ENCODE measurements at places on chromosomes 5 and 9.
A peak's percentile ranks its signal among the peaks of the same experiment; 100 is the strongest.

GRCh38 chr5:180343110-180343830 lies 9.9 kb downstream of the GFPT2 start:
- no peak for DNase-seq
- no peak overlapping the region for H3K4me3 ChIP-seq
- no peaks in the 10 kb centered on the region for H3K27me3 ChIP-seq
- no peaks in the 10 kb centered on the region for H3K36me3 ChIP-seq

- H3K27ac ChIP-seq: no peak overlapping the region
- H3K4me3 ChIP-seq: no peak overlapping the region
- H3K4me1 ChIP-seq: peaks cover 18% of the 10 kb centered on the region
- no peak for DNase-seq
- no peaks in the 10 kb centered on the region for H3K27me3 ChIP-seq
These were observed 199.2 kb downstream of the TRIO start for GRCh38 chr5:14342306-14342705.

- no peaks in the 10 kb centered on the region for H3K36me3 ChIP-seq
- H3K27ac ChIP-seq: no peak overlapping the region
- H3K27me3 ChIP-seq: no peaks in the 10 kb centered on the region
- H3K4me3 ChIP-seq: no peak overlapping the region
These were observed 328.7 kb downstream of the NSG2 start for GRCh38 chr5:174374206-174374605.

GRCh38 chr9:90141723-90142122 lies 500.9 kb downstream of the DIRAS2 start:
- H3K36me3 ChIP-seq: no peaks in the 10 kb centered on the region
- no peak for DNase-seq
- H3K4me1 ChIP-seq: no peaks in the 10 kb centered on the region
- H3K27ac ChIP-seq: no peak overlapping the region
- no peak overlapping the region for H3K4me3 ChIP-seq

DNA sequence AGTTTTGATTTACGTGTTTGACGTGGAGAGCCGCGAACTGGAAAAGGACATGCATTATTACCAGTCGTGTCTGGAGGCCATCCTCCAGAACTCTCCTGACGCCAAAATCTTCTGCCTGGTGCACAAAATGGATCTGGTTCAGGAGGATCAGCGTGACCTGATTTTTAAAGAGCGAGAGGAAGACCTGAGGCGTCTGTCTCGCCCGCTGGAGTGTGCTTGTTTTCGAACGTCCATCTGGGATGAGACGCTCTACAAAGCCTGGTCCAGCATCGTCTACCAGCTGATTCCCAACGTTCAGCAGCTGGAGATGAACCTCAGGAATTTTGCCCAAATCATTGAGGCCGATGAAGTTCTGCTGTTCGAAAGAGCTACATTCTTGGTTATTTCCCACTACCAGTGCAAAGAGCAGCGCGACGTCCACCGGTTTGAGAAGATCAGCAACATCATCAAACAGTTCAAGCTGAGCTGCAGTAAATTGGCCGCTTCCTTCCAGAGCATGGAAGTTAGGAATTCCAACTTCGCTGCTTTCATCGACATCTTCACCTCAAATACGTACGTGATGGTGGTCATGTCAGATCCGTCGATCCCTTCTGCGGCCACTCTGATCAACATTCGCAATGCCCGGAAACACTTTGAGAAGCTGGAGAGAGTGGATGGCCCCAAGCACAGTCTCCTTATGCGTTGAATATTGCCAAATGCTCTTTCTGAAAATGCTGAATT lies 850 bp downstream of the RRAGA start:
- no peak for DNase-seq
- H3K27ac ChIP-seq: peak overlapping the region; percentile 75

DNA sequence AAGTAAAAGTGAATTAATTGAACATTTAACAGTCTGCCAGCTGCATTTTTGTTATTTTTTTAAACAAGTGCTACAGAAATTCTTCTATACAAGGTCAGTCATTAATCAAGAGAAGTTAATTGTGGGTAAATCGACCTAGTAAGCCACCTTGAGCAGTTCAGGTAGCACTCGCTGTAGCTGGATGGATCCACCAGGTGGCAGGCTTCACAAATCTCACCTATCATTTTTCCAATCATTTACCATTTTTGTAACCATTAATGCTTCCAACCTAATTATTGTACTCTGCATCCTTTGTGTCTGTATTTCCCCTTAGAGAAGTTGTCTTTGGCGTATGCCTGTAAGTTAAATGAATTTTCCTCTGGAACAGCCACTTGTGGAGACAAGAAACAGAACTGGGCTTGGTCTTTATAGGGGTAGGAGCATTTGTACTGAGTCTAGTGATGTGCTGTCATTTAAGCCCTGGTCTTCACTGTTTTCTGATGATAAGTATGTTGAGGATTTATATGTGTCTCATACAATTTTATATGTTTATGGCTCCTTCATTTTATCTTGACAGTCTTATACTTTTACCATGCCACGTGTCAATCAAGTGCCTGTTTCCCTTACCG lies 39.5 kb downstream of the CD180 start:
- no peaks in the 10 kb centered on the region for H3K4me1 ChIP-seq
- H3K27ac ChIP-seq: no peak overlapping the region
- peaks cover 13% of the 10 kb centered on the region for H3K27me3 ChIP-seq
- H3K36me3 ChIP-seq: no peaks in the 10 kb centered on the region
- no peak overlapping the region for H3K4me3 ChIP-seq

- no peaks in the 10 kb centered on the region for H3K27me3 ChIP-seq
- no peaks in the 10 kb centered on the region for H3K4me1 ChIP-seq
- DNase-seq: no peak
- H3K36me3 ChIP-seq: no peaks in the 10 kb centered on the region
- H3K27ac ChIP-seq: no peak overlapping the region
These were observed 326.3 kb downstream of the OSTF1 start for GRCh38 chr9:75414371-75415160.

DNA sequence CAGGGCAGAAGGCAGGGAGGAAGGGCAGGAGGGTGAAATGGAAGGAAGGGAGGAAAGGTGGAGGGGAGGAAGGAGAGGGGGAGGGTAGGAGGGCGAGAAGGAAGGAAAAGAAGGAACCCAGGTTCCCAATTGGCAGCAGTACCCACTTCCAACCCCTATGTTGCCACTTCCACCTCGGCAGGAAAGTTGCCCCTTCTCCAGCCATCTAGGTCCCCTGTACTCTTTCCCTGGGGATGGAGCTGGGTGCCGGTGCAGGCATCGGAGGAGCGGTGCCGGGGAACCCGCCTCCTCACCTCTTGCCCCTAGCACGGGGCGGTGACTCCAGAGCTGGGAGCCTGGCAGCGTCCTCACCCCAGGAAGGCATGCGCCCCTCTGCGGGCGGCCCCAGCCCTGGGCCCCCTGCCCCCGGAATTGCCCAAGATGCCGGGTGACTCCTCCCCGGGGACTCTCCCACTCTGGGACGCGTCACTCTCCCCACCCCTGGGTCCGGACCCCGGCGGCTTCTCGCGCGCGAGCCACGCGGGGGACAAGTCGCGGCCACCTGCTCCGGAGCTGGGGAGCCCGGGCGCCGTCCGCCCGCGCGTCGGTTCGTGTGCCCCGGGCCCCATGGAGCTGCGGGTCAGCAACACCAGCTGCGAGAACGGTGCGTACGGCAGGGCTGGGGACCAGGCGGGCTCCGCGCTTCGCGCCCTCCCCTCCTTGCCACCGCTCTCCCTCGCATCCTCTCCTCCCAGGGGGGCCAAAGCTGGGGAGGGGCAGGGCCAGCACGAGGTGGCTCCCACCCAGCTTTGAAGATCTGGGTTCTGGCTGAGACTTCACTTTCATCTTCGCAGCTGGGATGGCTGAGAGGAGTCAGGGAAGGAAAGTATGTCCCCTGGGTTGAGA lies at the start of gene NIPAL4:
Gene NIPAL4, plus strand, starts transcription at position 499 of the 885 bp plus-strand sequence. Its CDS starts 108 bp downstream, at position 607.
- no peaks in the 10 kb centered on the region for H3K4me1 ChIP-seq
- H3K27me3 ChIP-seq: peaks cover 18% of the 10 kb centered on the region
- H3K4me3 ChIP-seq: peak within 1 kb of the TSS; percentile 37
- H3K27ac ChIP-seq: no peak within 1 kb of the TSS

- H3K27me3 ChIP-seq: no peaks in the 10 kb centered on the region
- no peak overlapping the region for H3K27ac ChIP-seq
- H3K4me1 ChIP-seq: no peaks in the 10 kb centered on the region
- no peak overlapping the region for H3K4me3 ChIP-seq
- H3K36me3 ChIP-seq: no peaks in the 10 kb centered on the region
These were observed 11.1 kb upstream of the PPP1R2B start for GRCh38 chr5:156838961-156839360.

DNA sequence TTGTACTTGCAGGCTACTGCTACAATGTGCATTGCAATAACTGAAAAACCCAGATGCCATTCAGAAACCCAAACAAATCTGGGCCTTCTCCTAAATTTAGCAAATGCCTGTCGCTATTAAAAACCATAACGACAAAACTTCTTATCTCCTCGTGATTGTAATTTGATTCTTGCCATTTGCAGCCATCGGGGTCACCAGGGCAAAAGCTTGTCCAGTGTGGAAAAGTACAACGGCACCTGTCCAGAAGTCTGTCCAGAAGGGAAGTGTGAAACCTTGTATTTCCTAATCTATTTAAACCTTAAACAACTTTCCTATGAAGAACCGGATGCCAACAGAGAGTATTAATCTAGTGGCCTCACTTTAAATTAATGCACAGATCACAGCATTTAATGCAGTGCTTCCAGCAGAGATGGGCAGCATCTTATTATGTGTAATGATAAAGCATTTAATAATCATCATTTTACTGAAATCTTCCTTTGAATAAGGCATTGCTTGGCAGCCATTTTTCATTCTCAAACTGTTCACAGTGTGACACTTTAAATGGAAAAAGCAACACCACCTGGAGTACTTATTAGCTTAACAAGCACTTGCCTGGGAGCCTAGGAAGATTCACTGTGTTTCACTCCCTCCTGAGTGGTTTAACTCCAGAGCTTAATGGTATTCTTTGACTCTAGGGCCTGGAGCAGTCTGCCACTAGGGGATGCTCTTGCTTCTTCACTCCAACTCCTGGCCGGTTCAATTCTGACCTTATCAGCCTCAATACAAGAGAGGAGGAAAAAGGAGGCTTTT lies 4.9 kb upstream of the C7 start:
- no peak overlapping the region for H3K27ac ChIP-seq
- no peaks in the 10 kb centered on the region for H3K27me3 ChIP-seq
- DNase-seq: peak; percentile 75
- no peak overlapping the region for H3K4me3 ChIP-seq
- no peaks in the 10 kb centered on the region for H3K4me1 ChIP-seq

DNA sequence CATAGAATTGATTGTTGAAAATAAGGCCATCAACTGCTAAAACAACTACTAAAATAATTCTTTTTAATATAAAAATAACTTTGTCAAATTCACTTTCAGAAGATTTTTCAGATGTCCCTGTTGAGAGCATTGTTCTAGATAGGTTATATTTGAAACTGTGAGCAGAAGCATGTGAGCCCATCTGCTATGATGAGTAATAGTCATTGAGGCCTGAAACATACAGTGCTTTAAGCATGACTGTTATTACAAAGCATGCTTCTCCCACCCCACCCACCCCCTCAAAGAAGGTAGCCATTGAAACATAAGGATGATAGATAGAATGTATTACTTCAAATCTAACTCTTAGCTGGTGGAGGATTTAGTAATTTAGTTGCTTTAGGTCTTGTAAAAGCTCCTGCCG lies 86.0 kb downstream of the UHRF2 start:
- H3K4me3 ChIP-seq: no peak overlapping the region
- no peaks in the 10 kb centered on the region for H3K27me3 ChIP-seq
- peaks cover 11% of the 10 kb centered on the region for H3K4me1 ChIP-seq
- DNase-seq: no peak
- H3K27ac ChIP-seq: no peak overlapping the region

- H3K4me3 ChIP-seq: no peak overlapping the region
- no peak overlapping the region for H3K27ac ChIP-seq
- no peaks in the 10 kb centered on the region for H3K27me3 ChIP-seq
- no peak for DNase-seq
- H3K36me3 ChIP-seq: no peaks in the 10 kb centered on the region
- H3K4me1 ChIP-seq: peaks cover 32% of the 10 kb centered on the region
These were observed 16.3 kb downstream of the FBXW11 start for GRCh38 chr5:171989946-171990712.

DNA sequence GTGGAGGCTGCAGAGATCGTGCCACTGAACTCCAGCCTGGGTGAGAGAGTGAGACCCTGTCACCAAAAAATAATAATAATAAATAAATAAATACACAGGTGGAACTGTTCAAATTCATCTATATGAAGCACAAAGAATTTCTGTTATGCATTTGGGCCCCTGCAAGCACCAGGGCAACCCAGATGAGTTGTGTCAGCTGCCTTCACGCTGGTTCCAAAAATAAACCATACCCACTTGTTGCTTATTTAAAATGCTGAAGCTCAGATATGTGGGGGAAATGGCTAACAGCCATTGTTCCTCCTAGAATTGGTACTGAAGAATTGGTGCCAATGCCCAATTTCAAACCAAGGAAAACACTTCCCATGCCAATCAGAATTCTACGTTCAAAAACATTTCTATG lies 10.5 kb upstream of the C5orf15 start:
- H3K27me3 ChIP-seq: no peaks in the 10 kb centered on the region
- peaks cover 17% of the 10 kb centered on the region for H3K36me3 ChIP-seq
- no peak for DNase-seq
- H3K4me3 ChIP-seq: no peak overlapping the region
- peaks cover 2% of the 10 kb centered on the region for H3K4me1 ChIP-seq

DNA sequence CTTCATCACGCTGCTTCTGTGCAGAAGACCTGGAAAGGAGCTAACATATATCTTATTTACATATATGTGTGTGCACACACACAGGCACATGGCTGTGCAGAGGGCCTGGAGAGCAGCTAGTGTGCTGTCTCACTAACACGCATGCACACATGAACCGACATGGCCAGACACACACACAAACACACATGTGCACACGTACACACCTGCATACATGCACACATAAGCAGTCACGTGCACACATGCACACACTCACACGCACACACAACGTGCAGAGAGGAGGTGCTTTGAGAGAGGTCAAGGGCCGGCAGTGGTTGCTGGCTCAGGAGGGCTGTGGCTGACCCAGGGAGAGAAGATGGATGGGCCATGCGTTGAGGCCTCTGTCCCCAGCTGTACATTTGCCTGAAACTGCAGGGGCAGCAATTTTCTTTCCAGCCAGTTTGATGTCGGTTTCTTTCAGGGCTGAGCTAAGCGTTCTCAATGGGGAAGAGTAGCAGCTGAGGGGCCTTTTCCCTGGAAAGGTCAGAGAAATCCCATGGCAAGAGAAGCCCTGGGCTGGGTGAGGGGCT lies 66.7 kb downstream of the OLFM1 start:
- H3K4me1 ChIP-seq: no peaks in the 10 kb centered on the region
- H3K4me3 ChIP-seq: no peak overlapping the region
- DNase-seq: no peak
- no peaks in the 10 kb centered on the region for H3K36me3 ChIP-seq
- H3K27me3 ChIP-seq: no peaks in the 10 kb centered on the region

- H3K4me1 ChIP-seq: peaks cover 18% of the 10 kb centered on the region
- no peak for DNase-seq
- no peaks in the 10 kb centered on the region for H3K27me3 ChIP-seq
- no peak overlapping the region for H3K4me3 ChIP-seq
These were observed 4.9 kb downstream of the TUT7 start for GRCh38 chr9:86349271-86349670.

Measured in Panc1 (cell line).